ENCODE measurements at places on chromosomes 2 and 18.
A peak's percentile ranks its signal among the peaks of the same experiment; 100 is the strongest.

DNA sequence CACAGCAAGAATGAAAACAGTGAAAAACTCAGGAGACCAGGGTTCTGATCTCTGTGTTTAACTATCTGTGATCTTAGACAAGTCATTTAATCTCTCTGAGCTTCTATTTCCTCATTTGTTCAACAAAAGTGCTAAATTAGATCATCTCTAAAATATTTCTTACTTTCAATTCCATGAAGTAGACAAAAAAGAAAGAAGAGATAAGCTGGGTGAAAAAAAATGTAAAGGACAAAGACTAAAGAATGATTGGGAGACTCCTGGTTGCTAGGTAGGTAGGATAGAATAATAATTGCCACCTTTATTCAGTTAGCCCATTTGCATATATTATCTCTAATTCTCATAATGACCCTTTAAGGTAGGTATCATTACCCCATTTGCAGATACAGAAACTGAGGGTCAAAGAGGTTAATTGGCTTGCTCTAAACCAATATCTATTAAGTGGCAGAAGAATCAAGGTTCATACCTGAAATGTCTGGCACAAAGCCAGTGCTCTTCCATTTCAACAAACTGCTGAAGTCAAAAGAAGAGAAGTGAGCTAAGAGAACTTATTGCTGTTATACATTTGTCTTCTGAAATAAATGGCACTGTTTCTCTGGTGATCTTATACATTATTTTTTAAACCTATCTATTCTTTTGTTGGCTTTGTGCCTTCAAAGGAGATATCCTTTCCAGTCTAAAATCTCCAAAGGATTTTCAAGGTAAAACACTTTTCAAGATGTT is 141.7 kb downstream of the OTX1 start:
- DNase-seq, result no peak

DNA sequence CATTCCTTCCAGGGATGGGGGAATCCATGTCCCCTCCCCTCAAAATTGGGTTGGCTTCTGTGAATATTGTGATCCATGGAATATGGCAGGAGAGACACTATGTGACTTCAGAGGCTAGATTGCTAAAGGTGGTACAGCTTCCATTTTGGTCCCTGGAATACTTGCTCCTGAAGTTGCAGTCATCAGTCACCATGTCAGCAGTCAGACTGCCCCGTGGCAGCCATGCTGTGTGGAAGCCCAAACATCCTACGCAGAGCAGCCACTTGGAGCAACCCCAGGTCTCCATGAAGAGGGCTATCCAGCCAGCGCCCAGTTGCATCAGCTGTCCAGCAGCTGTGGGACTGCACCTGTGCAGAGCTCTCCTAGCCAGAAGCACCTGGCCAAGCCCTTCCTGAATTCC is 15.8 kb upstream of the KDSR start:
- no peak for DNase-seq

DNA sequence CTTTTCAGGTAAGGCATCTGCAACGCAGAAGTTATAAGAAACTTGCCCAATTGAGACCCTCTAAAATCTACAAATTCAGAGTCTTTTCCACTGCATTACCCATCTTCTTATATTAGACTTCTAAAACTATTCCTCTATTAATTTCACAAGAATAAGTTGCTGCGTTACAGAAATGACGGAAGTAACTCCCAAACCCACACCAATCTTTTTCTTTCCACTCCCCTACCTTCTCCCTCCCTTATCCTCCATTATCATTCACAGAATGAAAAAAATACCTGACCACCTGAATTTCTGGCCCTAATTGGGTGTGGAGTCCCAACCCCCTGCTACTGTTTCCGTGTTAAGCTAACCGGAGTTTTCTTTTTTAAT is 689 bp downstream of the RPRD1A start:
- DNase-seq, result peak; percentile 16

DNA sequence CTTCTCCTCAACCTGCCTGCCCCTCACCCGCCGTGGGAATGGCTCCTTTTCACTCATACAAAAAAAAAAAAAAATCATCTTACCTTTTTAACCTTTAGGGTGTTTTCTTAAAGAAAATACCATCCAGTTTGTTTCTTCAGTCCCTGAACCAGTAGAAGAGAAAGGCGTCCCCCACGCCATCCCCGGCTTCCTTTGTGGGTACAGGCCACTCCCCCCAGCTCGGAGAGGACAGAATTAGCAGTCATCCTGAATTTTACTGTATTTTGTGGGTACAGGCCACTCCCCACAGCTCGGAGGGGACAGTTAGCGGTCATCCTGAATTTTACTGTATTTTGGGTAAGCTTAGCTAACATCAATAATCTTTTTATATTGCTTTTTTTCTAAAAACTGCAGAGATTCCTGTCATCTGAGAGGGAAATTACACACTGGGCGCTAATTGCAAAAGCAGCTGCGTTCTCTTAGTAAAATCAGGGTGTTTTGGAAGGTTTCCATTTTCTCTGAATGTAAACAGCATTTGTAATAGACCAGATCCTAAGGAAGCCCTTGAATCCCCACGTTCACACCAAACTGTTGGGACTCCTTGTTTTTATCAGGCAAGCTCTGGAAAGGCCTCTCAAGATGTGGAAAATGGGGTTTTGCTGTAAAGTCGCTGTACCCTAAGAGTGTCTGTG is 72.5 kb downstream of the NFATC1 start:
- no peak for DNase-seq

All from NCI-H526 (cell line).